ENCODE measurements at places on chromosomes 6 and 20. TPM values are rescaled to one million over a fixed set of nuclear protein-coding genes. Genes with fewer than 3 reads are reported as not detected.

Gene NKAPL
- 1.1 TPM for total RNA-seq

GRCh38 chr20:4946585-4946984 is 54.7 kb downstream of the SLC23A2 start:
- no peak for DNase-seq

- no peak for DNase-seq
Measured at GRCh38 chr6:4930025-4930691, 73.7 kb downstream of the RPP40 start.

Gene GRM1
- not detected for total RNA-seq

Gene MYH7B
- not detected for total RNA-seq

DNA sequence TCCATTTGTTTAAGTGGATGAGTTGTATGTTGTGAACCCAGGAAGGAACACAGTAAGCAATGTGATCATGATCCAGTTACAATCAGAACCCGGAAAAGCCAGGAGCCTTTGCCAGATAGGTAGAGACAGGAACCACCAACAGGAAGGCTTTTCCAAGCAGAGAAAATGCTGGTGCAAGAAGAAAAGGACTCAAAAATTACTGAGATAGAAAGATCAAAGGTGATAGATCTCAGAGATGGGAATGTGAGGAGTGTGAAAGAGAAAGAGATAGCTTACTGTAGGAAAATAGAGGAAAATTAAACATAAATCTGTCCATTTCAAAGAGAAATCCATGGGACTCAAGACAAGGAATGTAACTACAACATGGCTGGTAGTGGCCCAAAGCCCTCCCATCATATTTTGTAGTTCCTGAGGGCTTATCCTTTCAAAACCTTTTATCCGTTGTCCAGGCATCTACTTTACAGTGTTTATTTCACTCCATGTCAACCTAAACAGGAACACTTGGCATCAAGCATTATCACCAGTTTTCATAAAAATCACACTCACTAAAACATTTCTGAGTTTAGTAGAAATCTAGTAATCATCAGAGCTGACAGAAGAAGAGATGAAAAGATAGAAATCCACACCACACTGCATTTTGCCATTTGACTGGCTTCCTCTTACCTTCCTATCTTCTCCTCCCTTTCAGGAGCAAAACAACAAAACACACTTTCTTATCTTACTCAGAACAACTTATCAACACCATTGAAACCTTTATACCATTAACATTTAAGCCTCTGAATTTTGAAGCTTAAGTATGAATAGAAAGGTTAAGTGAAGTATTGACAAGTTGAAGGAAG is 44.5 kb upstream of the STXBP5 start:
- no peak for DNase-seq

- DNase-seq, result no peak
Measured at GRCh38 chr6:169312658-169313346, 59.2 kb upstream of the THBS2 start.

DNA sequence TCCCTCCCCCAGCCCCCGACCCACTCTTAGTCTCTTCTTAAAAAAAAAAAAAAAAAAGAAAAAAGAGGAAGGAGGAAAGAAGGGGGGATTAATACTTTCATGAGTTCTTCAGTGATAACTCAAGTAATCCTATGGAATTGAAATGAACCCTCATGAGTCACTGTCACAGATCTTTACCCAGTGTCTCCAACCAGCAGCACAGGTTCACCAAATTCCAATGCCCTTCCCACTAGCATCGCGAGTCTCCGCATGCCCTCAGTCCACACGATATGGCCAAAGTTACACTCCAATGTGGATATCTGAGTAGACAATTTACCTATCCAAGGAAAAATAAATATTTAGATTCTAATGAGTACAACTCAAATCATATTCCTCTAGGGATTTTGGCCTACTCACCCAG is 74.5 kb downstream of the MDN1 start:
- DNase-seq, result no peak

All from endothelial cell of umbilical vein (primary cell).